HS-27A (cell line): ENCODE measurements at places on chromosomes 3 and 15.

- no peak for DNase-seq
These were observed 4.6 kb downstream of the ATP13A3 start for GRCh38 chr3:194482196-194482593.

DNA sequence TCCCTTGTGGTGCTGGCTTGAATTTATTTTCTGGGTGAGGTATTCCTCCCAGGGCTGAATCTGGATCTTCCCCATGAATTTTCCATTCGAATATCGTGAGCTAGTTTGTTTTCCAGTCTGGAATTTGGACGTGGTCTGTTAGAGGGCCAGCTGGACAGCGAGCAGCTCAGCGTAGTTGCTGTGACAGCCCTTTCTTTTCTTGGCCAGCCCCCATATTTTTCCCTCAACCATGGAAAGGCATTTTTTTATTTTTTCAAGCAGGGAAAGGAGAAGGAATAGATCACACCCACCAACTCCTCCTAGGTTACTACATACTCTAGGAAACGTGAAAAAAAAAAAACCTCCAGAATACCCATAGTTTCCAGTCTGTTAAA lies 152.0 kb downstream of the KLHL25 start:
- no peak for DNase-seq

- no peak for DNase-seq
These were observed 2.0 kb upstream of the ST8SIA2 start for GRCh38 chr15:92391640-92392039.

- no peak for DNase-seq
These were observed 8.9 kb downstream of the DNAJC19 start for GRCh38 chr3:180980611-180981010.

- DNase-seq: no peak
These were observed 2.0 kb upstream of the NR1I2 start for GRCh38 chr3:119779731-119780383.

DNA sequence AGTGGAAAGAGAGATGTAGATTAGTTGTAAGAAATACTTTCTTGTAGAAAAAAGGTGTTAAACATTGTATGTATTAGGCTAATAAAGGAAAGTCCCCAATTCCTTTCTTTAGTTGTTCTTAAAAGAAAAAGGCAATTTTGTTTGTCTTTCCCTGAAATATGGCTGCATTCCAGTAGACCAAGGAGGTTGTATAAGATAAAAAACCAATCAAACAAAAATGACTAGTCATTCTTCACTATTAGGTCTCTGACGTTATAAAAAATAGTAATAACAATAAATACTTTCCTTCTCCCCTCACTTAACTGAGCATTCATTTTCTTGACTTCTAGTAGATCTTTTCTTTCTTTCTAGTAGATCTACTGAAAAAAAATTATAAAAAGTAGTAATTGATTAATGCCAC lies 8.6 kb upstream of the PPM1L start:
- DNase-seq: no peak

DNA sequence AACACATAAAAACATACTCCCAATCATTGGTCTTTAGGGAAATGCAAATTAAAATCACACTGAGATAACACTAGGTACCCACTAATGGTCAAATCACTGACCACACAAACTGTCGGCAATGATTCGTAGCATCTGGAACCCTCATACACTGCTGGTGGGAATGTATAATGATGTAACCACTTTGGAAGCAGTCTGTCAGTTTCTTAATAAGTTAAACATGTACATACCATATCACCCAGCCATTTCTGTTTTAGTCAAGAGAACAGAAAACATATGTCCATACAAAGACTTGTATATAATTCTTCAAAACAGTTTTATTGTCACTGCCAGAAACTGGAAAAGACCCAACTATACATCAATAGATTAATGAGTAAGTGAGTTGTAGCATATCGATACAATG lies 63.3 kb upstream of the LRRC3B start:
- no peak for DNase-seq

GRCh38 chr15:92494806-92495336 lies 101.2 kb downstream of the ST8SIA2 start:
- no peak for DNase-seq

DNA sequence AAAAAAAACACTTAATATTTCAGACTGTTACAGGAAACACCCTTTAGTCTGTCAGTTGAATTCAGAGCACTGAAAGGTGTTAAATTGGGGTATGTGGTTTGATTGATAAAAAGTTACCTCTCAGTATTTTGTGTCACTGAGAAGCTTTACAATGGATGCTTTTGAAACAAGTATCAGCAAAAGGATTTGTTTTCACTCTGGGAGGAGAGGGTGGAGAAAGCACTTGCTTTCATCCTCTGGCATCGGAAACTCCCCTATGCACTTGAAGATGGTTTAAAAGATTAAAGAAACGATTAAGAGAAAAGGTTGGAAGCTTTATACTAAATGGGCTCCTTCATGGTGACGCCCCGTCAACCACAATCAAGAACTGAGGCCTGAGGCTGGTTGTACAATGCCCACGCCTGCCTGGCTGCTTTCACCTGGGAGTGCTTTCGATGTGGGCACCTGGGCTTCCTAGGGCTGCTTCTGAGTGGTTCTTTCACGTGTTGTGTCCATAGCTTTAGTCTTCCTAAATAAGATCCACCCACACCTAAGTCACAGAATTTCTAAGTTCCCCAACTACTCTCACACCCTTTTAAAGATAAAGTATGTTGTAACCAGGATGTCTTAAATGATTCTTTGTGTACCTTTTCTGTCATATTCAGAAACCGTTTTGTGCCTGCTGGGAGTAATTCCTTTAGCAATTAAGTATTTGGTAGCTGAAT lies 17.9 kb downstream of the TMEM43 start:
- DNase-seq: no peak

DNA sequence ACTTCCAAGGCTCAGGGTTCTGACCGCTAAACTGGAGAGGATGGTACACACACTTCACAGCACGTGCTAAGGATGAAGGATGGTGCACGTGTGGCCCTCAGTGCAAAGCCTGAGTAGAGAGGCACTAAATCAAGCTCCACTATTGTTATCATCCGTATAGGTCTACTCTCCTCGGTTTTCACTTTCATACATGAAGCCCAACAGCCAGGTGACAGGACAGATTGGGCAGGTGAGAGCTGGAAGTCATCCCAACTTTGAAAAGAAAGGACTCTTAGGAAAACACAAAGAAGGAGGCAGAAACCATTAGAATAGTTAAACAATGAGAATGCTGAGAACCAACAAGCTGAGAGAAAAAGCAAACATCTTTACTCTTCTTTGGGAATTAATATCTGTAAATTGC lies 21.1 kb downstream of the MAGI1 start:
- no peak for DNase-seq

DNA sequence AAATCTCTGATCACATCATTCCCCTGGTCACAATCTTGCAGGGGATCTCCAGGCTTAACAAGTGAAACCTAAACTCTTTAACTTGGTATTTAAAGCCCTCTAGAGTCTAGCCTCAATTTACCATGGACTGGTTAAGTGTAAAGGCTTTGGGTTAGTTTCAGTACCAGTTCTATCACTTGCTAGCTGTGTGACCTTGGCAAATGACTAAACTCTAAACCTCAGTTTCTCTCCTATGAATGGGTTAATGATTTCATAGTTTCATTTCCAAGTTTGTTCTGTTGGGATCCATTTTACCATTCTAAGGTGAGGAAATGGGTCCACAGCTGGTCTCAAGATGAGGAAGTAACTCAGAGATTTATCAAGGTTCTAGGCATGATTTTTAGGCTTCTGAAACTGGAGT lies 38.8 kb upstream of the TIMP4 start:
- DNase-seq: no peak

- no peak for DNase-seq
These were observed 466.8 kb upstream of the EPHA3 start for GRCh38 chr3:88640581-88640980.
